ENCODE measurements at places on chromosomes 1 and 21. TPM values are rescaled to one million over a fixed set of nuclear protein-coding genes. Genes with fewer than 3 reads are reported as not detected.

DNA sequence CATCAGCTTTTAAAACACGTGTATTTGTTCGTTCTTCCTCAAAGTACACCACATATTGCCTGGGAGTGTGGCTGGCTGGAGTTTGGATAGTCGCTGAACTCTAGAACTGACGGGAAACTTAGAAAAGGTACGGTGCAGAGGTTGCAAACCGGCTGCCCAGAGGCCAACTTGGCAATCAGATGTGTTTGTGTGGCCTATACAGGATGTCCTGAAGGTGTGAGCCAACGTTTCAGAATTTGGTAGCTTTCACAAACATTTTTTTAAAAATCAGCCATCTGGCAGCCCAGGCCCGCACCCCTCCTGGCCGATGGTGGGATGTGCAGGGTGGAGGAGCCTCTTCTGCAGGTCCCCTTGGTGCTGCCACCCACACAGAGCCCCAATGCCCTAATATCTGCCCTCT is 73.6 kb upstream of the SLC25A33 start:
- no peak for DNase-seq
- no peak overlapping the region for H3K4me3 ChIP-seq
- no peak overlapping the region for H3K27ac ChIP-seq
- no peaks in the 10 kb centered on the region for H3K36me3 ChIP-seq
- no peaks in the 10 kb centered on the region for H3K4me1 ChIP-seq

- no peak for DNase-seq
- peaks cover 34% of the 10 kb centered on the region for H3K27me3 ChIP-seq
- no peaks in the 10 kb centered on the region for H3K36me3 ChIP-seq
- no peak overlapping the region for H3K27ac ChIP-seq
Observed at GRCh38 chr1:229768232-229768631, 142.2 kb downstream of the URB2 start.

The NHLH1 gene
- total RNA-seq = 0.12 TPM

DNA sequence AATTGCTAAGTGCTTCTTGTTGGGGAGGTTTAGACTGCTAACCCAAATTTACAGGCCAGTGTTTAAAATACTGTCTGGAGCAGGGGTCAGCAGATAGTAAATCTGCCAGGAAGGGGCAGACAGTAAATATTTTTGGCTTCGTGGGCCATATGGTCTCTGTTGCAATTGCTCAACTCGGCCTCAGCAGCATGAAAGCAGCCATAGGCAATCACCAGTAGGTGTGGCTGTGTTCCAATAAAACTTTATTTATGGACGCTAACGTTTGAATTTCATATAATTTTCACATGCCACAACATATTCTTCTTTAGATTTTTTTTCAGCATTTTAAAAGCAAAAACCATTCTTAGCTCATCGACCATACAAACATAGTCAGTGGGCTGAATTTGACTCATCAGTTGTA is 172.7 kb downstream of the BRINP2 start:
- peaks cover 17% of the 10 kb centered on the region for H3K27me3 ChIP-seq
- H3K36me3 ChIP-seq = no peaks in the 10 kb centered on the region
- no peaks in the 10 kb centered on the region for H3K4me1 ChIP-seq
- H3K4me3 ChIP-seq = no peak overlapping the region

The TENT5C gene
- total RNA-seq = 1.4 TPM
